ENCODE measurements at places on chromosomes 1 and 21. TPM values are rescaled to one million over a fixed set of nuclear protein-coding genes. Genes with fewer than 3 reads are reported as not detected.
A peak's percentile ranks its signal among the peaks of the same experiment; 100 is the strongest.

DNA sequence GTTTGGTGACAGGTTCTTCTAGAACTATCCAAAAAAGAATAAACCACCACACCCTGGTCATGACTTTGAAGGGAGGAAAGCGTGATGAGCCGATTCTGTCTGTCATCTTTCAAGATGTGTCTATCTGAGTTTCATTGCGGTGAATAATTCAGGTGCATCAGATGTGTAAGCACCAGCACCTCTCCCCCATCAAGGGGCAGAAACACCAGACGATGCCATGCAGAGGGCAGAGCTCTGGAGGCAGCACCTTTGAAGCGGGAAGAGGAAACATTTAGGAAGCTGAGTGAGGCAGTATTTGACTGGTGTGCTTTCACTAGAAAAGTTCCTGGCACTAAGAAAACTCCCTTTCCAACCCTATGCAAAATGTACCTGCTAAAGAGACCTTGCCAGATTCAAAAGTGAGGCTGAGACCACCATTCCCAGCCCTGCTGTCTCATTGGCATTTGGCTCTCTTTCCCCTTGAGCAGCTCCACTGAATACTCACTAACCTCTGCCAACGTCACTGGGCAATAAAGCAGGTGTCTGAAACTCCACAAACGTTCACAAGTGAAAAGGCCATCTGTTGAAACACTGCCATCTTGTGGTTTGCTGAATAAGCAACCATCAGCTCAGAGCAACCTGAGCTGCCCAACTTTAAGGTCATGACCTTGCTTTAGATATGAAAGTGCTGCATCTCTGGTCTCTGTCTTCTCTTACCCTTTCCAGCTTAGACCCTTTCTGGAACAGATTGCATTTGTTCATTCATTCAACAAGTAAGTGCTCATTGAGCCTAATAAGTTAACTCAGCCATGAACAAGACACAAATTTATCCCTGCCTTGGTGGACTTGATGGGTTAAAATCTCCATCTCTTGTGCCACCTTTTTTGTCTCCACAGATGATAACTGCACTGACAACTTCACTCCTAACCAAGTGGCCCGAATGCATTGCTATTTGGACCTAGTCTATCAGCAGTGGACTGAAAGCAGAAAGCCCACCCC, 228.6 kb downstream of the PAPPA2 start:
- DNase-seq = peak; percentile 52

- peak; percentile 40 for DNase-seq
Observed at GRCh38 chr1:1510912-1511532, 940 bp upstream of the ATAD3A start.

LRRC3 gene
- 16.5 TPM for polyA plus RNA-seq

GRCh38 chr1:85609976-85610375, 29.4 kb downstream of the CCN1 start:
- no peak for DNase-seq

DNA sequence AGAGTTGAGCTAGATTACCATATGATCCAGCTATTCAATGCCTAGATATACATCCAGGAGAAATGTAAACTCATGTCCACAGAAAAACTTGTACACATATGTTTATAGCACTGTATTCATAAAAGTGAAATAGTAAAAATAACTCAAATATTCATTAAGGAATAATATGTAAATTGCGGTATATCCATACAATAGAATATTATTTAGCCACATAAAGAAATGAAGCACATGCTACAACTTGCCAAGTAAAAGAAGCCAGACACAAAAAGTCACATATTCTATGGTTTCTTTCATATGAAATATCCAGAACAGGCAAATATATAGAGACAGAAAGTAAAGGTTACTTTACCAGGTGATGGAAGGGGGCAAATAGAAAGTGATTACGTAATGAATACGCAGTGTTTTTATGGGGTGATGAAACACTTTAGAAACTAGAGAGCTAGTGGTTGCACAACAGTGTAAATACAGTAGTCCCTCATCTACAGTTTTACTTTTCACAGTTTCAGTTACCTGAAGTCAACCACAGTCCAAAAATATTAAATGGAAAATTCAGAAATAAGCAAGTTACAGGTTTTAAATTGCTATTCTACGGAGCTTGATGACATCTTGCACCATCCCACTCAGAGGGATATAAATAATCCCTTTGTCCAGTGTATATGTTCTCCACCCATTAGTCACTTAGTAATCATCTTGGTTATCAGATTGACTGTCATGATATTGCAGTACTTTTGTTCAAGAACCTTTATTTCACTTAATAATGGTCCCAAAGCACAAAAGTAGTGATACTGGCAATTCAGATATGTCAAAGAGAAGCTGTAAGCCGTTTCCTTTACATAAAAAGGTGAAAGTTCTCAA, 62.3 kb downstream of the ZNF644 start:
- DNase-seq = peak; percentile 74

DNA sequence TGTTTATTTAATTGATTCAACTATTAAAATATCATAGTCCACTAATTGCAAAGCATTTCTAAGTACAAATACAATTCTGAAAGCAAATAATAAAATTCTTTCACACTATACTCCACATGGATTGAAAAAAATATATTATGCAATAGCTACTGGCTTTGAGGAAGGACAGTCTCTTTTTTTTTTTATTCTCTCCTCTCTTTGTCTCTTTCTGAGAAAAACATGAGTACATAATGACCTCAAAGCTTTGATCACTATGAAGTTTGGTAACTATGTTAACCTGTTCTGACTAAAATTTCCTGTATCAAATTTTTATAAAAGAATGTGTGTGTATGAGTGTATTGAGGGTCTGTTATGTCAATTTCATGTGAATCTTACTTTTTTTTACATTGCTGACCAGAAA, 96.2 kb downstream of the RGS2 start:
- DNase-seq = no peak
